ENCODE measurements at places on chromosomes 16 and 17.

DNA sequence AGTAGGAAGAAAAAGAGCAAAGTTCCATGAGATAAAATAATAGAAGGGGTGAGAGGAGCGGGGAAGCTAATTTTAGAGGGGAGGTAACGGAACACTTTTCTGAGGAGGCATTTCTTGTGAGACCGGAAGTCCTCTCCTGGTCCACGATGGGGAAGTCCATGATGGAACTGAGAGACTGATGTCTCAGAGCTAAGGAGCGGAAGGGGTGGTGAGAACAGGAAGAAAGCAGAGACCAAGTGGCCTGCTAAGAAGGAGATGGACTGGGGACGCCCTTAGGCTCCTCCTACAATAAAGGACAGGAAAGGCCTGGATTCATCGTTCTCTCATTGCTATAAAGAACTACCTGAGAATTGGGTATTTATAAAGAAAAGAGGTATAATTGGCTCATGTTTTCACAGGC, 59.4 kb downstream of the ADAMTS18 start:
- no peak for DNase-seq

DNA sequence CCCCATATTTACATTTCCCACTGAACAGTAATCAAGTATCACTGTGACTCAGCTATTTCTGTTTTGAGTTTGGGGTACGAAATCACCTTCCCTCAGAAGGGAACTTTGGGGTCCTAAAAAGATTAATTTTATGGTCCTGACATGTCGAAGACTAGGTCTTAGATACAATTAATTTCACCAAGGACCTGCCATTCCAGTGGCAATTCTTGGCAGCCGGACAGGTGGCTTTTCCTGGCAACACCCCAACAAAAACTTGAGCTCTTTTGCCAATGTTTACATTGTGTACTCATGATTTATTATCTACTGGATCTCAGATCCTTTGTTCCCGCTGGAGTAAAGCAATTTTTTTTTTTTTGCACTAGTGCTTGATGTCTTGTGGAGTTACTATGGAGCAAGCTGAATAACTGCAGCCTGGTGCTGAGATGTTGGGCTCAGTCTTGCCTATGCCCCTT, 14.4 kb downstream of the SLFN5 start:
- no peak for DNase-seq

GRCh38 chr17:82507631-82508175, 11.8 kb upstream of the FOXK2 start:
- DNase-seq: no peak

GRCh38 chr17:16922386-16923096, 49.4 kb downstream of the TNFRSF13B start:
- DNase-seq: no peak

- DNase-seq: no peak
Observed at GRCh38 chr17:14590459-14591250, 289.8 kb downstream of the HS3ST3B1 start.

GRCh38 chr17:78905541-78905940, 2.5 kb upstream of the CEP295NL start:
- DNase-seq: no peak

Data from activated CD4-positive, alpha-beta T cell treated with anti-CD3 and anti-CD28 coated beads for 24 hours (primary cell).